ENCODE measurements at places on chromosomes 2 and 18.

DNA sequence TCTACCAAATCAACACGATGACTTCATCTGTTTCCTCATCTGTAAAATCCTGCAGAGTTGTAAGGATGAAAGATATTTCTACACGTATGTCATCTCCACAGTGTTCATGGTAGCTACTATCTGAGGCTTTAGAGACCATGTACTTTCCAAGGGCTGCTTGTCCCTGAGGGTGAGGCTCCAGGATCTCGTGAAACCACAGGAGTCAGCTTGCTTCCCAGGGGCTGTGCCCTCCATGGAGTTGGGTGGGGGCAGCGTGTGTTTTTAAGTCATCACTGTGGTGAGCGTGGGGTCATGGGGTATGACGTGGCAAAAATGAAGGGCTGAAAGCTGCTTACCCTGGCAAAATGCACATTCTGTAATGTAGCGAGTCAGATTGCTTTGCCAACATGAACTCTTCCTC is 81.6 kb downstream of the ASAP2 start:
- DNase-seq = no peak

- DNase-seq = no peak
Measured at GRCh38 chr2:106932644-106933043, 46.7 kb upstream of the ST6GAL2 start.

DNA sequence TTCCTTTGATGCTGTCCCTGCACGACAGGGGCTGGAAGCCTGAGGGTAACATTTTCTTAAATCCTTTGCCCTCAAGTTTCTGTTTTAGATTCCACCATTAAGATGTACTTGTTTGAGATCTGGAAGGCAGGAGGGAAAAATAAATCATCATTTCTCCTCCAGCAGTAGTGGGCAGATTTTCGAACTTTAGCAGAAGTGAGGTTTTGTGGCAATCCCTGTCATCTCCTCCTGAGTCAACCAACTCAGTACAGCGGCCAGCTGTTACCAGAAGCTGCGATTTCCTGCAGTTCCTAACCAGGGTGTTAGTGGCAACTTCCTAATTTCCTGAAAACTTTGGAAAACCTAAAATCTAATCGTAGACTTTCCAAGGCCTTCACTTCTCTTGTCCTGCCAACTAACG is 517.2 kb upstream of the ACVR2A start:
- DNase-seq = peak; percentile 51

DNA sequence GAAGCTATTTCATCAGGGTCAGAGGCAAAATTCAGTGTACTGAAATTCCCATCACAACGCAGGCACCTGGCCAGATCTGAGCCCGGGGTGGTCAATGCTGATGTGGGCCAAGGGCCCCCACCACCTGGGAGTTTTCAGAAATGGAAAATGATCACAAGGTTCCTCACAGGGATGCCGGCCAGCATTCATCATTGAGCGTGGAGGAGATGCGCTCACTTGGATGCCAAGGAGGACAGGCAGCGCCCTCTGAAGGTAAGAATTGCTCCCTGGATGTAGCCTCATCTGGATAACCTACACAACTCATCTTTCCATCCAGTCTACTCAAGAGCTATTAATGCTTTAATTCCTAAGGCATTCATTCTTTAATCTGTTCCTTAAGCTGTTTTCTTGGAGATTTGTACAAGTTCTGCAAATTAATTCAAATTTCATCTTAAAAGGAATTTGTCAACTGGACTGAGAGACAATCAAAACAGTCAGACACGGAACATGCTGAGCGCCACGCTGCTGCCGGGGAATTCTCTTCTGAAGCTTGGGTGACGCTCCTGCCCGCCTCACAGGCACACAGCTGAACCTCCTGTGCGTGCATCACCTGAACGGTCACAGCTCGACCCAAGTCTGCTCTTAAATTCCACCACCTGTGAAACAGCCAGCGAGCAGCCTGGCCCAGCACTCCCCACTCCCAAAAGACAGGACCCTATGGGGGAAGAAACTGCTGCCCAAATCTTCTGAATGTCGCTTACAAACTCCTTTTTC is 206.7 kb downstream of the HDAC4 start:
- DNase-seq = no peak

DNA sequence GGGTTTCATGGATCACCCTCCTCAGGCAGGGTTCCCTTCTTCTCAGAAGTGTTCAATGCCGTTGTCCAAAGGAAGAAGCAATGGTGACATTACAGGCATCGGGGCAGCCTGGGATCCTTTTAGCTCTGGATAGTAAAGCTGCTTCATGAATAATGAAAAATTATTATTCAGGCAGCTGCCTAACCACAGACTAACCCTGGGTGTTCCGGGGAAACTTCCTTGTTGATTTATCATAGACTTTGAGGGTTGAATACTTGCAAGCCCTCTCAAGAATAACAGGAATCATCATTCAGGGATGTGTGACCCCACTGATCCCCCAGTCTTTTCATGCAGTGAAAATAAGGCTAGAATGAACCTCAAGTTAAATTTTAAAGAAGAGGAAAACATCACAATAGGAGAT is 419.4 kb downstream of the MEIS1 start:
- no peak for DNase-seq

- DNase-seq = no peak
Measured at GRCh38 chr18:63000839-63001238, 285.5 kb downstream of the PHLPP1 start.

- DNase-seq = no peak
Measured at GRCh38 chr2:46207591-46207990, 89.6 kb upstream of the EPAS1 start.

DNA sequence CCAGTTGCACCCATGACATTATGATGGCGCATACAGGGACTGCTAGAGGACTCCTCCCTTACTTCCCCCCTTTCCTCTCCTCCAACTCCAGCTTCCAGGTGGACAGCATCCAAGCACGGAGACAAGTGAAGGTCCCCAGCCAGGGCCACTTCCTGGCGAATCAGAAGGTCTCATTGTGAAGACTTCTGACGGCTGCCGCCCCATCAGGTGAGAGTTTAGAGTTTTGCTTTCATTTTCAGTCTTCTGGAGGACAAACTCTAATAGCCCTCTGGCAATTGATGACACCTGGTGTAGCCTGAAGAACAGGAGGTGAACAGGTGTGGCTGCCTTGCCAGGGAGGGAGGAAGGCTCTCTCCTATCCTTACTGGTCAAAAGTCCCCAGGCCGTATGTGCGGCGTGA is 77.3 kb upstream of the KCNH7 start:
- no peak for DNase-seq

GRCh38 chr2:45264227-45265225 is 255.3 kb upstream of the SIX2 start:
- DNase-seq = peak; percentile 41

- no peak for DNase-seq
Measured at GRCh38 chr2:51581636-51582267, 549.8 kb upstream of the NRXN1 start.

DNA sequence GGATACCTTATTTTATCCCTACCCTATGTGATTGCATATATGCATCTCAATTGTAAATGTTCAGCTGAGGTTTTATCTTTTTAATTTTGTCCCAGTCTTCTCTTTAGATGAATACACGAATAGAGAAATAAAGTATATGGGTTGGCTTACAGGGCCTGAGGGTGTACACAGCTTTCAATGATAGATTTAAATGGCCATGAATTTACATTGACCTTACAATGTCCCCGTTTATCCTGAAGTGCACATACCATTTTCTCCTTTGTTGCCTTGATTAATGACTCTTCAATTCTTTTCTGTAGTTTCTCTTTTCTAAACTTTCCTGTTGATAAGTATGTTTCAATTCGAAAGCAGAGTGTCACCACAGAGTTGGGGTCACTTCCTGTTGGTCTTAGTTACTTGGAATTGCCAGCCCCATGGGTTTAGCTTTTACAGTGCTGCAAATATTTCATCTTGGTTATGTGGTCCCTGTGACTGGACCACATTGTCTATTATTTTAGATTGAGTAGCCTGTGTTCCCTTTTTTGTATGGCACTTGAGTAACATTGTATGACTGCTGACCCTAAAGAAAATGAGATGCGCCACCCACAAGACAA is 1616.3 kb upstream of the ACVR2A start:
- no peak for DNase-seq

DNA sequence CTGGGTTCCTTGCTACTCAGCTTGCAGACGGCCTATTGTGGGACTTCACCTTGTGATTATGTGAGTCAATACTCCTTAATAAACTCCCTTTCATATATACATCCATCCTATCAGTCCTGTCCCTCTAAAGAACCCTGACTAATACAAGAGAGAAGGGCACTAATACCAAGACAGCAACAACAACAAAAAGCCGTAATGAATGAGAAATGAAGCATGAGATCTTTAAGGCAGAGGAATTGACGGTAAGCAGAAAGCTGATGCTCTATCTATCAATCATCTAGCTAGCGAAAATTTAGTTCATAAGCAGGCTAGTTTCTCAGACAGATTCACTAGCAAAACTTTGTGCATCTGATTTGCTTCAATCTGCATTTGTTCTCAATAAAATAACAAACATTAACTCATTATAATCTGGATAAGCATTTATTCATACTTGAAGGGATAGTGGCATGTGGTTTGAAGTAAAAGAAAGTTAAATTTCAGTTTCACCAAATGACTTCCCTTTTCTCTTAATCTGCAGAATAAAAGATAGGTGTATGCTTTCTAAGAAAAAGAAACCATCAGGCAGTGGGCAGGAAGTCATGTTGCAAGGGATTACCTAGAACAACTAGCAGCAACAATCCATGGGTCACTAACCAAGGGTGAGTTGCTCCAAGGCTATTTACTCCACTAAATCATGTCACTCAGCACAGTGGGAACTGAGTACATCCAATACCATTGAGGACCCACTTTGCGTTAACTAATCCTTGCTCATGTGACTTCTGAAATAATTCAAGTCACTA is 376.5 kb downstream of the TMEM182 start:
- no peak for DNase-seq

- DNase-seq = no peak
Measured at GRCh38 chr18:50790948-50791347, 28.9 kb downstream of the MRO start.

DNA sequence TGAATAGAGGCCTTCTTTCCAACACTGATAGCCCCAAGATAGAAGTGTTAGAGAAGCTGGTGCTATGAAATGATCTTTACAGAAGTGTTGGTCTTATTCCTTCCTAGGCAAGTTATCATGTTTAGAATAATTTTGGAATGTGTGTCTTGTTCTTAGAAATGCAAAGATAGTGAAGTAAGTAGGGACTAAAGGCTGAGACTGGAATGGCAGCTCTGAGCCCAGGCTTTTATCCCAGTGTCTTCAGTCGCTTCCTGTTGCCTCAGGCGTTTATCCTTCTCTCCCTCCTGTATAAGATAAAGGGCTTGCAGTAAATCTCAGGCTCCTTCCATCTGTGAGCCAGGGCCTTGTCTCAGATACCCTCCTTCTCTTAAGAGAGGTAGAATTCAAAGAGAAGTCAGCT is 218.1 kb downstream of the TPGS2 start:
- DNase-seq = no peak

DNA sequence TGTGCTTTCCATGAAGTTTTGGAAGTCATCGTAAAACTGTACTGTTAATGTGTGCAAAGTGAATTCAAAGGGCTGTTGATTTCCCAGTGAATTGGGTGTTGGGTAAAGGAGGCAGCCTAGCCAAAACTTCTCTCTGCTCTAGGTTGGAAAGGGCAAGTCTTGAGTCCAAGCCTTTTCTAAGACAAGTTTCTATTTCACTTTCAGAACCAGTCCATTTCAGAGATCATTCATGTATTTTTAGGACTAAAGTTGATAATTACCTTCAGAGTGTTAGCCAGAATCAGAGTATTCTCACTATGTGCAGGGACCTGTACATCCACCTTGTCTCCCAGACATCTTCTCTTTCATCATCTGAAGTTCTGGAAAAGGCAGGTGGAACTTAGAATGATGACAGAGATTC is 636.1 kb upstream of the KLHL29 start:
- no peak for DNase-seq

GRCh38 chr18:71541643-71542042 is 1002.5 kb downstream of the CBLN2 start:
- DNase-seq = no peak

DNA sequence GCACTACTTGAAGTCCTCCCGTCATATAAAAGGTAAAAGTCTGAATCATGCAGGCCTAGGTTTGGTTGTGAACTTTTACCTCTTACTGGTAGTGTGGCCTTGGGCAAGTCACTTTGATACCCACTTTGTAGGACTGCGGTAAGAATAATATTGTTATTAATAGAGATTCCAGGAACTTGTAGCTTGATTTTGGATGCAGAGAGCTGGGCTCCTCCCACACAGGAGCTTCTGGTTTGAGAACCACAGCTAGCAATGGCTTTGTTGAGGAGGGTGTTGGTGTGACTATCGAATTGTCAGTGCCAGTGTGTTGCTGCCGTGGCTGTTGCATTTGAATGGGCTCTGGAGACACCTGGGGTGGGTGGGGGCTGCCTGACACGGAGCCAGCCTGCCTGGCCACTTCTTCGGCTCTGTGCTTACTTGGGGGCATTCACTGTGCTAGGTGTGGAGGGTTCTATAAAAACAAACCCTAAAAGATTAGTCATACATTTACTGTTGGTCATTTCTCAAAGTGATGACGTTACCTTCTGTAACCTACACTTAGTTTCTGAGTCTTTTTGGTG is 38.5 kb downstream of the ASAP2 start:
- peak; percentile 20 for DNase-seq

DNA sequence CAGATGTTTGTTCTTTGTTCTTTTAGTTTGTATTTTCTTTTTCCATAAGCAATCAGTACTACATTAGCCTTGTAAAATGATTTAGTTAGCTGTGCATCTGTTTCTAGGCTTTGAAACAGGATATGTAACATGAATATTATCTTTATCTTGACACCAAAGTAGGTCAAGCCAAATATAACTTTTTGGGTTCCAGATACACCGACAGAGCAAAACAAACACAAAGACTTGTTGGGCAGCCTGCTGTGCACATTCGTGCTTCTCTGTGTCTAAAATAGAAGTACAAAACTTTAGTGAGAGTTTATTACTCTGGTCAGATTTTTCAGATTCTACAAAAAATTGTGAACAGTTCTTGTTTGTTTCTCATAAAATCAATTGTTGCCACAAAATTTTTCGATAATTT is 1059.3 kb upstream of the GYPC start:
- no peak for DNase-seq

DNA sequence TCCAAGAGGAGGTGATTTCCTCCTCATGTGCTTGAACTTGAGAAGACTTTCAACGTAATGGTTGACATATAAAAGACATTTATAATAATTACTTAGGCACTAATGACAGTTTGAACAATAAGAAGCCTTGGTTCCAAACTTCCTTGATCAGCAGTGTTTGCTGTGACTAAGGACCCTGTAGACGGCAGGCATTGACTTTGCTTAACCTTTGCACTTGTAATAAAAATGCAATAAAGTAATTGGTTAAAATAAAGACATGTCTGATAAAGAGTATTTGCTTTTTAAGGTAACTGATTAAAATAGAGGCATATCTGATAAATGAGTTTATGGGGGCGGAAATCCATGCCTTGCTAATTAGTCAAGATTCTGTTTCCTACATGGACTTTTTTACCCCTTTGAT is 82.2 kb upstream of the ST8SIA3 start:
- no peak for DNase-seq

Measured in activated CD4-positive, alpha-beta T cell treated with anti-CD3 and anti-CD28 coated beads for 36 hours (primary cell).